Bone marrow (tissue), 2 donors: ENCODE measurements at places on chromosomes 3 and 15.

GRCh38 chr3:192933779-192934460 lies 16.3 kb upstream of the MB21D2 start:
- DNase-seq: no peak

DNA sequence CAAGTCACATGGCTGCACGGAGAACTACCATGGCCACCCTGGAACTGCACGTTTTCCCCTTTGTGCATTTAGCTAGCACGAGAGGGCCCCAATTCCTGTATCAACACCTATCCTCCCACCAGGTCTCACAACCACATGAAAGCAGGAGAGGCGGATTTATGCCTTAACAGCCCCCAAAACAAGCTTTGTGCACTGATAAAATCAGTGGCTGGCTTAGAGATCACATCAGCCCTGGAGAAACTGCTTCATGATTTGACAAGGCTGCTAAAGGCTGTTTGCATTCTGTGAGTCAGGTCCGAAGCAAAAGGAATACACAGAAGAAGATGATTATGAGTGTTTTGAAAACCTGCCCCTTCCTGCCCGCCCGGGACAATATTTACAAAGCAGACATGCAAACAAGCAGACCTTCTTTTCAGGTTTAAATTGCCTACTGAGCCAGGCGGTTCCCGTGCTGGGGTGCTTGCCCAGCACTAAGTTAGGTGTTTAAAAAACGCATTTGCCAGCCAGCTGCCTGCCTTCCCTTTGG lies 25.9 kb downstream of the CEMIP start:
- DNase-seq: no peak

- no peak for DNase-seq
Observed at GRCh38 chr3:145094355-145094941, 1066.5 kb downstream of the PLOD2 start.

GRCh38 chr3:182810574-182811268 lies 17.4 kb downstream of the ATP11B start:
- DNase-seq: no peak

DNA sequence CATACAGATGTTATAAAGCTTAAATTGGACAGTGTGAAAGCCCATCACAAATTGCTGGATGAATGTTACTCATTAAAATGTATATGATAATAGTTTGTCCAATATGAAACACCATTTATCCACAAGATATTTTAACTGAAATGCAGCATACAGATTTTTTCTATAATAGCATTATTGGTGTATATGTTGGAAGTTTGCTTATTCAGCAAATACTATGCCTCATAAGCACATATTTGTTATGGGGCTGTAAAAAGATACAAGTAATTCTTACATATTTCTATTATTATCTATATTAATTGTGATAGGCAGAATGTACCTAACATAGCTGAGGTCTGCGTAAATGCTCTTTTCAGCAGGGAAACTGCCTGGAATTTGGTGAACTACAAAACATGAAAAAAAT lies 790.5 kb downstream of the DIPK2A start:
- no peak for DNase-seq

DNA sequence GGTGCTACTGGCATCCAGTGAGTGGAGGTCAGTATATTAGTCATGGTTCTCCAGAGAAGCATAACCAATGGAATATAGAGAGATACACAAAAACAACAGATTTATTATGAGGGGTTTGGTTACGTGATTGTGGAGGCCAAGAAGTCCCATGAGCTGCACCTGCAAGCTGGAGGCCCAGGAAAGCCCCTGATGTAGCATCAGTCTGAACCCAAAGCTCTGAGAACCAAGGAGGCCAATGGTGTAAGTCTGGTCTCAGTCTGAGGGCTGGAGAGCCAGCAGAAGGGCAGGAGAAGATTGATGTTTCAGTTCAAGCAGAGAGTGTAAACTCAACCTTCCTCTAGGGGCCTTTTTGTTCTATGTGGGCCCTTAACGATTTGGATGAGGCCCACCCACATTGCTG lies 144.1 kb downstream of the KLF13 start:
- no peak for DNase-seq

DNA sequence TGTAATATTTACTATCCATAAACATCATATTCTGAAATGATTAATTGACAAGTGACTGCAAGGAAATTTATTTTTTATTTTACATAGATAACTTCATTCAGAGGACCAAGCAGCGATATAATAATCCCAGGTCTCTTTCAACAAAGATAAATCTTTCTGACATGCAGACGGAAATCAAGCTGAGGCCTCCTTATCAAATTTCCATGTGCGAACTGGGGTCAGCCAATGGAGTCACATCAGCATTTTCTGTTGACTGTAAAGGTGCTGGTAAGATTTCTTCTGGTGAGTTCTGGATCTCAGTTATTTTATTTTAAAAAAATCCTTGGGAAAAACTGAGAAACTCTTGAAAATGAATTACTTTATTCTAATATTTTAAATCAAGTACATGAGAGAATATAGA lies 23.3 kb downstream of the SEC22A start:
- no peak for DNase-seq

- no peak for DNase-seq
Observed at GRCh38 chr3:95752199-95752598, 1062.2 kb upstream of the EPHA6 start.

DNA sequence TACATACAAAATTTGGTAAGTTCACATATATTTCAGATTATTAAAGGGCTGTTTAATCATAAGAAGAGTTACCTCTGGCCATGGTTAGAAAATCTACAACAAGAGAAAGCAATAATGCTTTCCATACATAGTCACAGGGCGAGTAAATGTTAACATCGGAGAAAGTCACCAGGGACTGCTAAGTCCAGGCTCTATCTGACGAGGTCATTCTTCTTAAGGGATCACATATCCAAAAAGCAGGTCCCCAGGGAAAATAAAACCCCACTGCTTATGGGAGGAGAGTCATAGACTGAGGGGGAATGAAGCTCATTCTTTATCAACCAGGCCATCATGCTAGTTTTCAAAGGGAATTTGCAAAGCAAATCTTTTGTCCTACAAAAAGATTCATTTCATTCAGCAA lies 3.1 kb downstream of the PCYT1A start:
- DNase-seq: no peak
